Inflammatory macrophage (primary cell): ENCODE measurements at places on chromosomes 2 and 18.

- DNase-seq, result no peak
Observed at GRCh38 chr2:17272652-17273525, 245.4 kb downstream of the RAD51AP2 start.

GRCh38 chr18:23146861-23147469, 11.7 kb downstream of the CABLES1 start:
- DNase-seq, result no peak

DNA sequence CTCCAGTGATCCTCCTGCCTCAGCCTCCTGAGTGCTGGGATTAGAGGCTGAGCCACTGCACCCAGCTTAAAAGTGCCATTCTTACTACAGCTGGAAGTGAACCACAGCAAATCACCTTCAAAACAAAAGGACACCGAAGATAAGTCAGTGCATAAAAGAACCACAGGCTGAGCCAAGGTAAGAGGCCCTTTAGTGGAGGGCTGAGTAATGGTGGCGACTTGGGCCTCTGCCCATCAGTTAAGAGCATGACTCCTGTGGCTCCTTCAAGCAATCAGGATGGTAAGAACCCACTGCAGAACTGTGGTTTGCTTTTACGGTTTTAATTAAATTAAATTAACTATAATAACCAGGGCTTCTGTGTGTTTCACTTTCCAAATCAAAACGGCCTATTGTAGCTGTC, 75.1 kb downstream of the CTAGE1 start:
- no peak for DNase-seq

GRCh38 chr2:158414538-158414937, 42.0 kb downstream of the CCDC148 start:
- no peak for DNase-seq

GRCh38 chr2:189783927-189784867, at the start of the genes ORMDL1 and PMS1:
TSS of gene ORMDL1 (minus strand) at chr2:189784339. CDS start at chr2:189782595, 1,744 bp downstream.
TSS of gene PMS1 (plus strand) at chr2:189784450. CDS start at chr2:189791810, 7,360 bp downstream.
- DNase-seq, result peak; percentile 98

GRCh38 chr2:55775828-55776227, 82.2 kb upstream of the PNPT1 start:
- DNase-seq, result no peak

- DNase-seq, result no peak
Observed at GRCh38 chr2:73408198-73408597, 22.6 kb downstream of the ALMS1 start.

DNA sequence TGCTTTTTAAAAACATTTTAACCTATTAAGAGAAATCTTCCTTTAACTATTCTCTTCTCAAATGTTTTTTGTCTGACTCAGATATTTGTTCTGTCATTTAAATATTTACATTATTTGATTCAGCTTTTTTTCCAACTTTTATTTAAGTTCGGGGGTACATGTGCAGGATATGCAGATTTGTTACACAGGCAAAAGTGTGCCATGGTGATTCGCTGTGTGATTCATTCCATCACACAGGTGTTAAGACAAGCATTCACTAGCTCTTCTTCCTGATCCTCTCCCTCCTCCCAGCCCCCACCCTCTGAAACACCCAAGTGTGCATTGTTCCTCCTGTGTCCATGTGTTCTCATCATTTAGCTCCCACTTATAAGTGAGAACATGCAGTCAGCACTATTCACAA, 19.4 kb downstream of the SP100 start:
- no peak for DNase-seq

GRCh38 chr2:49845021-49845420, 690.7 kb upstream of the FSHR start:
- DNase-seq, result no peak
